ENCODE measurements at places on chromosomes 6 and 20. TPM values are rescaled to one million over a fixed set of nuclear protein-coding genes. Genes with fewer than 3 reads are reported as not detected.

MACROD2 gene
- 1.4 TPM for total RNA-seq

SCRT2 gene
- total RNA-seq = not detected

ADGB gene
- total RNA-seq = not detected

SSTR4 gene
- total RNA-seq = not detected

AKAP7 gene
- total RNA-seq = 4.7 TPM

RIPPLY2 gene
- not detected for total RNA-seq

ADTRP gene
- total RNA-seq = not detected

SOBP gene
- total RNA-seq = 0.59 TPM

TMEM244 gene
- not detected for total RNA-seq

GRCh38 chr6:33823806-33824205 lies 20.0 kb upstream of the MLN start:
- no peak for DNase-seq

DNA sequence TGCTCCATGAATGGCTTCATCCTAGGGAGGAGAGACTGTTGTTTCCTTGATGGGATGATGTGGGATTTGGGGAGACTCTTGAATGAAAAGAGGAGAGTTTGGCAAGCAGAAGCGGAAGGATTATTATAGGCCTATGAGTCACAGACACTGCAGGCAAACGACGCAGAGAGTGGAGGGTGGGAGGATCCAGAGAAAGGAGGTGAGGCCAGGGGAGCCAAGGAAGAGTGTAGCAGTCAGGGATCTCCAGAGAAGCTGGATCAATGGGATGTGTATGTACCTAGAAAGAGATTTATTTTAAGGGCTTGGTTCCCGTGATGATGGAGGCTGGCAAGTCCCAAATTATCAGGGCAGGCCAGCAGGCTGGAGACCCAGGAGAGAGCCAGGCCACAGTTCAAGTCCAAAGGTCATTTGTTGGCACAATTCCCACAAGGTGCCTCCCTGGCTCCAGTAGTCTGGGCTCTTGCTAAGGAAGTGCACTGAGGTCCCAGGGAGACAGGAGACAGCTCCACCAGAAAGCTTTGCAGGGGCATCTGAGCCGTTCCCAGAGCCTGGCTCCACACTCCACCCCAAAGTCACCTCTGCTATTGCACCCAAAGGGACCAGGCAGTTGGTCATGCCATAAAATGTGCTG lies 76.0 kb downstream of the ADTRP start:
- DNase-seq = no peak

GRCh38 chr6:18362058-18362561 lies 25.0 kb upstream of the RNF144B start:
- DNase-seq = no peak

DNA sequence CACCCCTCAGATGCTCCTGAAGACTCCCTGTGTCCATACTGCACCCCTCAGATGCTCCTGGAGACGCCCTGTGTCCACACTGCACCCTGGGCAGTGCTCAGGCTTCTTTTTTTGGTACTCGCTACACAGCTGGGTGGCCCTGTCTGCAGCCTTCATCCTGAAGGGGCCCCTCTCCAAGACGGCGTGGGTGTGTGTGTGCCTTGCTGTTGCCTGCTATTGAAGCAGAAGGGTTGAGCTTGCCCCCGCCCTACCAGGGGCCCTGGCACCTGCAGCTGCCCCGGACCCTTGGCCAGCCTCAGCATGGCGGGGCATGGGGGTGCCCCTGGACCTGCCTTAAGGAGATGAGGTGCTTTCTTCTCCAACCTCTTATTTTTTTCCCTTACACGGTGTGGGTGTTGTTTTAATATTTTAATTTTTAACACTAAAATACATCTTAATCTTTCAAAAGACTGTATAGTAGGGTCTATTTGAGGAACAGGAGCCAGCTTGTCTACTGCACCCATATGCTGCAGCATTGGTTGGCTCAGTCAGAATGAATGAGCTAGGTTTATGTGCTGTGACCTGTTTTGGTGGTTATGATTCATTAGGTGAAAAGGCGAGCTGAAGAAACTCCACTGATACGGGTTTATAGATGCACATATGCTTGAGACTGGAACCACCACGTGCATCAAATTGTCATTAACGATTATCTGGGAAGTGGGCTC lies 135.9 kb downstream of the AGPAT4 start:
- DNase-seq = no peak

DNA sequence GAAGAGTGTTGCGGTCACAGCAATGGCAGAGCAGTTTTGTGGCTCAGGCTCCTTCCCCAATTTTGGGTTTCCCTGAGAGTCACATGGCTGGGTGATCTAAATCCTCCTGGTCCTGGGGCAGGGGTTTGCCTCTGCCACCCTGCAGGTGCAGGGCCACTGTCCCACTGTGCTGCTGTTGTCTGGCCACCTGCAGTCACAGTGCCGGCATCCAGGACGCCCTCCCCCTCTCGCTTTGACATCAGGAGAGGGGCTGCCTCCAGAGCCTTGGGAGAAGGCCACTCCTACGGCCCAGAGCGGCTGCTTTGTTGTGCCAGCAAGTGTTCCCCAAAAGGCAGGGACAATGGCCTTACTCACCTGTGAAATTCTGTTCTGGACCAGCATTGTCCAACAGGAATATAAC lies 449.0 kb downstream of the QKI start:
- DNase-seq = no peak

- DNase-seq = no peak
Measured at GRCh38 chr6:8325743-8326142, 109.6 kb downstream of the SLC35B3 start.

GRCh38 chr20:62066983-62067433 lies 1.3 kb upstream of the TAF4 start:
- no peak for DNase-seq

- DNase-seq = no peak
Measured at GRCh38 chr6:132893772-132894490, 79.6 kb downstream of the RPS12 start.

DNA sequence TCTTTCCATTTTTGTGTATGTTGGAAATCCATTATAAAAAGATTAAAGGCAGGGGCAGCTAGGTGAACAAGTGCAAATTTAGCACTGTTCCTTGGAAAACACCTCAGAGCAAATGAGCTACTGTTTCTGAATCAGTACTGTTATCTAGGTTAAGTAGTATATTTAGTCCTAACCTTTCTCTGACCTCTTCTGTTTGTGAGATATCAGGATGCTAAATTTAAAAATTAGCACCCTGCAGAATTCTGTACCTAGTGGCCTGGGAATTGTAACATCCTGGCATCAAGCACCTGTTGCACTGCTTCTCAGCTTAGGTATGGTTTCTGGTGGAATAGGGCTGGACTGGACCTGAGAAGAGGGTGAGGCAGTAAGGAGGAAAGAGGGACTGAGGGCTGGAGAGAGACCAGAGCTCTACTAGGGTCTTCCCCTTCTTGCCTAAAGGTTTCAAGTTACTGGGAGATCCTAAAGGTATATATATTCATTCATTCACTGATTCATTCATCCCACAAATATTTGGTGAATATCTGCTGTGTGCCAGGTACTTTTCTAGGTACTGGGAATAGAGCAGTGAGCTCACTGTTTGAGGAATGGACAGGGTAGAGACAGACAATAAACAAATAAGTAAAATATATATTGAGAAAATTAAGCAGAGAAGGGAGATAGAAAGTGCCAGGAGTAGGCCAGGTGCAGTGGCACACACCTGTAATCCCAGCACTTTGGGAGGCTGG lies 5.2 kb downstream of the ZNF76 start:
- no peak for DNase-seq

DNA sequence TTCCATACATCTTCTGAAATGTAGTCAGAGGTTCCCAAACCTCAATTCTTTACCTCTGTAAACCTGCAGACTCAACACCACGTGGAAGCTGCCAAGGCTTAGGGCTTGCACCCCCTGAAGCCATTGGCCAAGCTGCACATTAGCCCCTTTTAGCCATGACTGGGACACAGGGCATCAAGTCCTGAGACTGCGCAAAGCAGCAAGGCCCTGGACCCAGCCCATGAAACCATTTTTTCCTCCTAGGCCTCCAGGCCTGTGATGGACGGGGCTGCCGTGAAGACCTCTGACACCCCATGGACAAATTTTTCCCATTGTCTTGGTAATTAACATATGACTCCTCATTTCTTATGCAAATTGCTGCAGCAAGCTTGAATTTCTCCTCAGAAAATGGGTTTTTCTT lies 727.8 kb downstream of the C6orf118 start:
- DNase-seq = no peak

DNA sequence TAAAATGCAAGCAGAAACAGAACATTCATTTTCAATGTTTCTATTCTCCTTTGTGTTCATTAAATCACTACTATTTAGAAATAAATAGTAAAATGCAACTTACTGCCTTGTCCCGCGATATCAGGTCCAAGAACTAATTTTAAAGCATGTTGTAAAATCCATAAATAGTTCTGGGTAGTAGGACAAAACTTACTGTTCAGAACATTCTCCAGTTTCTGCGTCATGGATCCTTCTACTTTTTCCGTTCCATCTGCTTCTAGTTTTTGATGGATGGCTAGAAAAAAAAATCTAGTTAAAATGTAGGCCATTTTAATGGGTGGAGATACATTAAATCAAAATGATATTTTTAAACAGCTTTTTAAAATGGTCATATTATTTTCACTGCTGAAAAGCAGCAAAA lies 47.0 kb downstream of the HUS1B start:
- no peak for DNase-seq

DNA sequence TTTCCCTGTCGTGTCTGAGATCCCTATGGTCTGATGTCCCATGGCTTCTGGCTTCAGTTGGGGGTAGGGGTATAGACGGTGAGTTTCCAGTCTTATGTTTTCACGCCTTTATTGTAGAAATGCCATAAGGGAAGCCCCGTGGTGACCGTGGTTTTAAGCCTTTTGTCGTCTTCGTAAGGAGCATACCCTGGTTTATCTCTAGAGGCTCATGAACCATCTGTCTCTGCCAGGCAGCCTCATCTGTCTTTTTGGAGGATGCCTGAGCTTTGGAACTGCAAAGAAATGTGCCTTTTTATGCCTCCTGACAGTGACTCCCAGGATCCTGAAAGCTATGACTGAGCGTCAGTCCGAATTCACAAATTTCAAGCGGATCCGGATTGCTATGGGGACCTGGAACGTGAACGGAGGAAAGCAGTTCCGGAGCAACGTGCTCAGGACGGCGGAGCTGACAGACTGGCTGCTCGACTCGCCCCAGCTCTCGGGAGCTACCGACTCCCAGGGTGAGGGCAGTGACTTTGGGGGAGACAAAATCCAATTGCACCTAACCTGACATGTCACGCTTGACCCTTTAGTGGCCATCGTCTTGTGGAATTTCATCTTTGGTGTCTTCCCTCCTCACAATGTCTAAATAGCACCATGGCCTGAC lies 84.6 kb downstream of the SYNJ2 start:
- no peak for DNase-seq

- no peak for DNase-seq
Measured at GRCh38 chr6:107103082-107103481, 12.2 kb downstream of the BEND3 start.

DNA sequence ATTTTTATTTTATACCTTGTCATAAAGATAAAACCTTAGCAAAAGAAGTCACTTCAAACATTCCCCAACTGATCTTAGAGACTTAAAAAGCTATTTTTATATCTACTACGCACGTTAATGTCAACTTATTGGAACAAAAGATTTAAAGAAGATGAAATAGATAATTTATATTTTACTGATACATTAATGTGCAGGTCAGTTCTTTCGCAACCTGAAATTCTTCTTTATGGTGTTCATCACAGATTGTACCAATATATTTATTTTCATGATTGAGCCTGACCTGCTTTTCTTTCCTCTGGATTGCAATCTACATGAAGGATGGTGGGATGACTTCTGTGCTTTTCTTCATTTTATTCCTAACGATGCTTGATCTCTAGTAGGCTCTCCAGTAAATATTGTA lies 596.3 kb downstream of the PHF3 start:
- no peak for DNase-seq

DNA sequence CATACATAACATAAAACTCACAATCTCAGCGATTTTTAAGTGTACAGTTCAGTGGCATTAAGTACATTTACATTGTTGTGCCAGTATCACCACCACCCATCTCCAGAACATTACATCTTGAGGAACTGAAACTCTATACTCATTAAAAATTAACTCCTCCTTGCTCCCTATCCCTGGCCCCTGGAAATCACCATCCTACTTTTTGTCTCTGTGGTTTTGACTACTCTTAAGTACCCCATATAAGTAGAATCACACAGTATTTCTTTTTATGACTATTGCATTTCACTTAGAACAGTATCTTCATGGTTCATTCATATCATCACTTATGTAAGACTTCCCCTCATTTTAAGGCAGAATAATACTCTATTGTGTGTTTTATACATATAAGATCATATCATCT lies 1108.1 kb downstream of the GRIK2 start:
- DNase-seq = no peak

GRCh38 chr6:137291441-137291840 lies 72.3 kb upstream of the IFNGR1 start:
- DNase-seq = no peak

DNA sequence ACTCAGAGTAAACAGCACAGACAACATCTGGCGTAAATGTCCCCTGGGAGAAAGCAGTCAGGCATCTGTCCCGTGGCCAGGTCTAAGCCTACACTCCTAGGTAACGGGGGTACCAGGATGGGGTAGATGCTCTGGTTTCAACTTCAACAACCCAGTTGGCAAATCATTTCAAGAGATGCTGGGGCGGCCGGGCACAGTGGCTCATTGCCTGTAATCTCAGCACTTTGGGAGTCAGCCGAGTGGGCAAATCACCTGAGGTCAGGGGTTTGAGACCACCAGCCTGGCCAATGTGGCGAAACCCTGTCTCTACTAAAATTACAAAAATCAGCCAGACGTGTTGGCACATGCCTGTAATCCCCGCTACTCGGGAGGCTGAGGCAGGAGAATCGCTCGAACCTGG lies 12.3 kb downstream of the PREX1 start:
- no peak for DNase-seq

DNA sequence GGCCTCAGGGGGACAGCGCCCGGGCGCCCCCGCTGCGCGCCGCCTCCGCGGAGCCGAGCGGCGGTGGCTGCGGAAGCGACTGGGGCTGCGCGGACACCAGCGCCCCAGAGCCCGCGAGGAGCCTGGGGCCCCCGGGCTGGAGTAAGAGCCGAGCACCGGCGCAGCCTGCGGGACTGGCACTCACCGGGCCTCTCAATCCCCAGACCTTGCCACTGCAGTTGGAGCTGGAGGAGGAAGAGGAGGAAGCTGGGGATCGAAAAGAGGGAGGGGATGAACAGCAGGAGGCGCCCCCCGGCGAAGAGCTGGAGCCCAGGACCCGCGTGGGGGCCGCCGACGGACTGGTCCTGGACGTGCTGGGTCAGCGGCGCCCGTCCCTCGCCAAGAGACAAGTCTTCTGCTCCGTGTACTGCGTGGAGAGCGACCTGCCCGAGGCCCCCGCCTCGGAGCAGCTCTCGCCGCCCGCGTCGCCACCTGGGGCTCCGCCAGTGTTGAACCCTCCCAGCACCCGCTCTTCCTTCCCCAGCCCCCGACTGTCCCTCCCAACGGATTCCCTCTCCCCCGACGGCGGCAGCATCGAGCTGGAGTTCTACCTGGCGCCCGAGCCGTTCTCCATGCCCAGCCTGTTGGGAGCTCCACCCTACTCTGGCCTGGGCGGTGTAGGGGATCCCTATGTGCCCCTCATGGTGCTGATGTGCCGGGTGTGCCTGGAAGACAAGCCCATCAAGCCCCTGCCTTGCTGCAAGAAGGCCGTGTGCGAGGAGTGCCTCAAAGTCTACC lies 590 bp downstream of the RNF217 start:
- no peak for DNase-seq
